Stimulated activated CD8-positive, alpha-beta memory T cell treated with anti-CD3 and anti-CD28 coated beads, Interleukin-7, amount 100 ng/mL, for 1 hour (primary cell): ENCODE measurements at places on chromosomes 13 and 19.

DNA sequence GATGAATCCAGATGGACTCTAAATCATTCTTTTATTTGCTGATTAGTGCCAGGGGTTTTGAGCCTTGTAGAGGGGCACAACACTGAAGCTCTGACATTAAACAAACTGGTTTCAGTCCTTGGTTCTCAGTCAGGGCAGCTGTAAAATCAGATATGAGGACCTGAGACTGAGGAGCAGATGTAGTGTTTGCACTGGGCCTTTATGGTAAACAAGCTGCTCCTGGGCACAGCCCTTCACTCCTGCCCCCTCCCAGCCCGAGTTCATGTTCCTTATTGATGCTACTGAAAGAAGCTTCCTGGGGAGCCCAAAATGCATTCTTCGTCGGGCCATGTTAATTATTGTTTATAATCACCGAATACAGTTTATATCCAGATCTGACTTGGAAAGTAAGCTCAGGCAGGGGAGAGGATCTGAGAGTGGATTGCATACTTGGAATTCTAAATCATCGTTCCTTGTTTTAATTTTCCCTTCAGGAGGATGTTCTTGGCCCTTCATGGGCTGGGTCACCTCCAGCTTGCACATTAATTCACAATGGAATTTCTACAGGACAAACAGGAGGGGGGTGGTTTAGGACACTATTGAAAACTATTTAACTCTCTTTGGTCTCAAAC, 213.5 kb downstream of the FGF9 start:
- no peak for DNase-seq

DNA sequence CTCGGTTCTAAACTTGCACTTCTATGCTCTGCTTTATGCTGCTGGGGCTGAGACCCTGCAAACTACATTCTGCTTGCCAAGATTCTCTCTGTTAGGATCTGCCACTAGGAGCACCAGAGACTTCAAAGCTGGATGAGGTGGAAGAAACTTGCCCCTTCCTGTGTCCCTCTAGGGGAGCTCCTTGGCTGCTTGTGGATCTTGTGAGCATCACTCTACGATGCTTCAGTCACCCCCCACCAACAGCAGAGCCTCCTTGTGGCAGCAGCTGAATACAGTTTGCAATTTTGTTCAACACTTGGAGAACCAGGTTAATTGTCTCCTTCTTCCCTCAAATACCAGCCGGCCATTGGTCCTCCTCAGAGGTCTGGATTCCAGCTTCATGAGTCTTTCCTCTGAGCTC, 310.6 kb downstream of the FGF14 start:
- no peak for DNase-seq

- no peak for DNase-seq
Observed at GRCh38 chr13:61415058-61415721, 459 bp downstream of the PCDH20 start.

- no peak for DNase-seq
Observed at GRCh38 chr13:40518481-40518882, 148.0 kb downstream of the FOXO1 start.

DNA sequence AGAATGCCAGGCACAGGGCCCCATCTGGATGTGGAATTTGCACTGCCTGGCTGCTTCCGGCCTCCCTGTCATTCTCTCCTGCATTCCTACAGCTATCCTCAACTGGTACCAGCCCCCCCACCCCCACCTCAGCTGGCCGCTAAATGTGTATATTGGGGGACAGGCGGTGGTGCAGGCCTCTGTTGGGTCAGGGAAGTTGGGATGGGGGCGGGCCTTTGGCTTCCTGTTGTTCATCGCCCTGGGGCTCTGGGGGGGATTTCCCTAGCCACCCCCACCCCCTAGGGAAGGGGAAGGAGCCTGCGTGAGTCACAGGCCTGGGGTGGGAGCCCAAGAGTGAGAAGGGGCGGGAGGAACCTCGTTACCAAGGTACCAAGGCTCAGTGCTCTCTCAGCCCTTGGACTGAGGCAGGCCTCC, 10.6 kb downstream of the POU2F2 start:
- peak; percentile 50 for DNase-seq

- DNase-seq, result no peak
Observed at GRCh38 chr19:8355631-8356402, 8.1 kb upstream of the ANGPTL4 start.

- no peak for DNase-seq
Observed at GRCh38 chr13:113564331-113565023, 20.1 kb upstream of the TFDP1 start.

GRCh38 chr19:677201-677600, 1.0 kb downstream of the FSTL3 start:
- DNase-seq, result no peak

DNA sequence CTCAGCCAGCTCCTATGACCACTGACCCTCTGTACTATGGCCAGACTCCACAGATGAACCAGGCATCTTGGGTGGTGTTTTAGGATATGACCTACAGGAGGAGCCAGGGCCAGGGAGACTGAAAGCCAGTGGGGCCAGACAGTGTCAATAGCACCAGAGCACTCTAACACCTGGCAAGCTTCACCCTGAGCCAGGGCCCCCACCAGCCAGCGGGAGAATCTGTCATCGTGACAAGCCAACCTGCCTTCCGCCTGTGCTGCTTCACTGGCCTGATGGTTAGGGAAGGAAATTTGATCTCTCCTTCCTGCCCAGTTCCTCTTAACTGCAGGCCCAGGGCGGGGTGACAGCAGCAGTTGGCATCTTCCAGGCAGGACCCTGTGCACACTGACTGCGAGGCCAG, 222.4 kb downstream of the UQCRFS1 start:
- DNase-seq, result no peak

GRCh38 chr19:38728752-38729541, 15.3 kb downstream of the CAPN12 start:
- DNase-seq, result no peak
